GM03348 (cell line): ENCODE measurements at places on chromosomes 11 and 22.

GRCh38 chr22:20243537-20244249 lies 24.4 kb downstream of the RTN4R start:
- DNase-seq, result peak; percentile 93

DNA sequence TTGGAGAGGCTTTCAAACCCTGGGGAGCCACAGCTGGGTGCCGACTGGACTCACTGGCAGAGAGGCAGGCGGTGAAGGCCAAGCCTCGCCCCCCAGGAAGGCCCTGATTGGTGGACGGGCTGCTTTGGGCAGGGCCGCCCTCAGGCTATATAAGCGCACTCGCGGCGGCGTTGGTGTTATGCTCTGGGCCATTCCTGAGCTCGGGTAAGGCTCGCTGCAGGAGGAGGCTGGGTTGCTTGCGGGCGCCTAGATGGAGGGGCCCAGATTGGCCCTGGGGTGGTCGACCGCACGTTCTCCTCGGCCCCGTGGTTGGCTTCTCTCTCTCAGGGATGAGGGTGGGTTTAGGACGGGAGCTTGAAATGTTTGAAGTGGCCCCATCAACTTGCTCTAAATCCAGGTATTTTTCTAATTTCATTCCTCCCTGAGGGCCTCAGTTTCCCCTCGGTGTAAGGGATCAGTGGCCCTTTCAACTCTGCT lies at the start of gene SPDYC:
TSS of gene SPDYC (plus strand) at position 176 of the 477 bp plus-strand sequence. CDS start 1,125 bp downstream, outside the sequence.
- DNase-seq, result no peak

DNA sequence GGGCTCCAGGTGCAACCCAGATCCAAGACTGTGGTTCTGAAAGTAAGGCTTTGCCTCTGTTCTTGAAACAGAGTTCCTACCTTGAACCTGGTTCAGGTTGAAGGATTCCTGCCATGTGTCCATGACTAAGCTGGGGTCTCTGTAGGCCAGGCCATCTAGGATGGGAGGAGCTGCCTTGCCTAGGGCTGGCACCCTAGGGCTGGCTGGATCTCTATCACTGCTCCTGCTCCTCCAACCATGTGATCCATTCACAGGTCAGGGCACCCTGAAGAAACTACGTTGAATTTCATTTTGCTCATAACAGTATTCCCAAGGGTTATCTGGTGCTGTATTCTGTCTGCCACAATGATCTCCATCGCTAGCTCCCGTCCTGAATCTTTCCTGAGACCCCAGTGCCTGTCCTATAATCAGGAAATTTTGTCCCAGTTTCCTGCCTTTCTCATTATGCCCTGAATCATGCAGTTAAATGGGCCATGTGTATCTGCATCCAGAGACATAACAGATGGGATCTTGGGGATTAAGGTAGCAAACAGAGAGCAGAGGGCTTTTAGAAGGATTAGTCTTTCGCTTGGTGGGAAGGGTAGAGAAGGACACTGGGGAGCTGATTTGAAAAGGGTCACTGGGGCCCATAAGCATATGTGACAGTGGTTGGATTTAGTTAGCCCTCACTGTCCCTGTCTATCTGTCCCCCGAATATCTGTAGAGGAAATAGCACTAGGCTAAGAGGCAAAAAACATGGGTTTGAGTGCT lies 98.2 kb upstream of the MTMR2 start:
- no peak for DNase-seq

DNA sequence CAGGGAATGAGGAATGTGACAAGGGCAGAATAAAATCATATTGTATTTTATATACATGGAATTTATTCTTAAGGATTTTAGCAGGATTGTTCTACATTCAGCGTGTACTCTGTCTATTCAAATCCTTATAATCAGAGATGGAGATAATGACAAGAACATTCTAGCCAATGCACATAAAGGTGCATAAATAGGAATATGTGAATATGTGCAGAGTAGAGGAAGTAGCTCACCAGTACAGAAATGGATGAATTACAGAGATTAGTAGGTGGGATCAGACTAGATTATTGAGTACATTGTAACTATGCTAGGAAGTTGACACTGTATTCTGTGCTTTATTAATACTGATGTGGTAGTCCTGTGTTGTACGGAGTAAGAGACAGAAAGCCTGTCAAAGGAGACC lies 1308.8 kb downstream of the FAM181B start:
- no peak for DNase-seq

DNA sequence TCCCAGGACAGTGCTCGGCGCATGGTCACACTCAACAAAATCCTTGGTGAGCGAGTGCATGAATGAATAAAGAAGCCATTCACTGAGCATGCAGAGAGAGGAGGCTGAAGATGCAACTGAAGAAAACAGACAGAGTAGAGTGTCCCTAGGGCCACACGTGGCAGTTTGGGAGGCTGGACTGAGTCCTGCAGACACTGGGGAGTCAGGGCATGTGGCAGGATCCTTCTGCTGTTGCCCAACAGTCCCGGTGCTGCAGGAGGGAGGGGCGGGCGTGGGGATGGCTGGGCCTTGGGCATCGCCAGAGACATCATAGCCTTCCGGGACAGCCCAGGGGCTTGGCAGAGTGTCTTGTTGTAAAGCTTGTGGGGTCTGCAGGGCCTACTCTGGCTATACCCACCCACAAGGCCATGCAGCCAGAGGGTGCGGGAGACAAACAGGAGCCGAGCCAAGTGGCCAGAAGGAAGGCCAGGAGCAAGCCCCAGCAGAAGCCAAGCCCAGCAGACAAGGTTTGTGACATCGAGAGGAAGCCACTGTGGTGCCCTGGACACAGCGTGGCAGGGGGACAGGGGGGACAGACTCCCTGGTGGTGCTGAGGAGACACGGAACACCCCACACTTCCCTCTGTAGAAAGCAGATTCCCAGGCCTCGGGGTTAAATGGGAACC lies 26.7 kb upstream of the FBLN1 start:
- DNase-seq, result no peak

DNA sequence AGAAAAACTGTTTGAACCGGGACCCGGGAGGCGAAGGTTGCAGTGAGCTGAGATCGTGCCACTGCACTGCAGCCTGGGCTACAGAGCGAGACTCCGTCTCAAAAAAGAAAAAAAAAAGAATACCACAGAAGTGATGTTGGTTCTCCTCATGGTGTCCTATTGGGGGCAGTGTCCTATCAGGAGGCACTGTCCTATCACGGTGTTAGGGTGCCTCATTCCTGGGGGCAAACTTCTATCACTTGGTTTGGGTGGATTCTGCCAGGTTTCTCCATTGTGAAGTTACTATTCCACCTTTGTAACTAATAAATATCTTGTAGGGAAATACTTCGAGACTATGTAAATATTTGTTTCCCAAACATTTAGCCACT lies 19.6 kb downstream of the PRR14L start:
- no peak for DNase-seq

DNA sequence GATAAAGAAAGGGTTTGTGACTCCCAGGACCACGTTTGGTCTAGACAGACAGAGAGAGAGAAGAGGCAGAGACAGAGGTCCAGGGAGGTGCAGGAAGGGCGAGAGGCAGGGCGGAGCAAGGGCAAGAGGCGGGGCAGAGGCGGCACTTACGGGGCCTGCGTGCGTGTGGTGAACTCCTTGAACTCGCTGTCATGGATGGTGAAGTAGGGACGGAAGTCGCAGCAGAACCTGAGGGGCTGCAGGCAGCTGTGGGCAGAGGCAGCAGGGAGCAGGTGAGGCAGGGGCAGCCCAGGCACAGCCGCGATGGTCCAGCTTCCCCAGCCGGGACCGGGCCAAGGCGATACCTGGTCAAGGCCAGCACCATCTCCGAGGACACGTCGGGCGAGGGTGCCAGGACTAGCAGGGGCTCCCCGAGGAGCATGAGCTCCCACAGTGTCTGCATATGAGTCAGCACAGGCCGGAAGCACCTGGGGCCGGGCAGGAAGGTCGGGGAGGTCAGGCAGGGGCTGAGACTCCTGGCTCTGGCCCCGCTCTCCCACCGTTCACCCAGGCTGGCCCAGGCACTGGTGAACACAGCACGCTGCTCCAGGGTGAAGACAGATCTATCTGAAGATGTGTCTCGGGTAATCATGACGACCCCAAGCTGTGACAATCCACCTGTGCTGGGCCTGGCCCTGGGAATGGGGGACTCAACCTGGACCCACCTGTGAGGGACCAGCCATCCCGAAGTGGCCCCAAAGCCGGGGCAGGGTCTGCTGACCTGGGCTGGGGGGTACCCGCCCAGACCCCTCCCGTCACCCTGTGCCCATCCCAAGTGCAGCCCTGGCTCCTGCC lies 7.2 kb upstream of the PLXNB2 start:
- no peak for DNase-seq
